ENCODE measurements at places on chromosomes 1 and 21.

DNA sequence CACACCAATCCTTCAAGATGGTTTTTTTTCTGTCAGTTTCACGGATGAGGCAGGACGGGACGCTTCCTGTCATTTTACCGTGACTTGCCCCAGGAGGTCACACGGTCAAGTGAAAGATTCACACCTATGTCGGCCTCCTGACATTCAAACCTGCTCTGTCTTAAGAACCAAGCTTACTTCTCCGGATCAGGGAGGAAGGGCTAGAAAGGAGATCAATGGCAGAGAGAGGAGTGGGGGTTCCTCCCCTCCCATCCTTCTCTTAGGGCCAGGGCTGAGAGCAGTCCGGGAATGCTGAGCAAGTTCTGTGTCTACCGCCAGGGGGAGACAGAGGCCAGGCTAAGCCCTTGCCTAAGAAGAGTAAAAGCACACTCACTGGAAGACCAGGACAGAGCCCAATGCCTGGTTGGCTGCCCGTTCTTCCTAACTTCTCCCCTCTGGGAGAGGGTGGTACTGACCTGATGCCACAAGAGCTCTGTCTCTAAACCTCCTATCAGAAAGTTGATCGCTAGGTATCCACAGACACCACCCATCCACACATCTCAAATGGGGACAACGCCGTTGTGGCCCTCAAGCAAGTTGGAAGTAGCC lies 1.1 kb upstream of the PPM1J start:
- DNase-seq = no peak

GRCh38 chr21:34536820-34537219 lies 24.8 kb upstream of the KCNE1 start:
- DNase-seq = no peak

- peak; percentile 77 for DNase-seq
Measured at GRCh38 chr1:203127666-203128430, at the start of gene ADORA1. TSS of gene ADORA1 (plus strand) at chr1:203127726. CDS start at chr1:203128842, 1,116 bp downstream.

GRCh38 chr1:163796394-163796821 lies 474.7 kb downstream of the NUF2 start:
- no peak for DNase-seq

DNA sequence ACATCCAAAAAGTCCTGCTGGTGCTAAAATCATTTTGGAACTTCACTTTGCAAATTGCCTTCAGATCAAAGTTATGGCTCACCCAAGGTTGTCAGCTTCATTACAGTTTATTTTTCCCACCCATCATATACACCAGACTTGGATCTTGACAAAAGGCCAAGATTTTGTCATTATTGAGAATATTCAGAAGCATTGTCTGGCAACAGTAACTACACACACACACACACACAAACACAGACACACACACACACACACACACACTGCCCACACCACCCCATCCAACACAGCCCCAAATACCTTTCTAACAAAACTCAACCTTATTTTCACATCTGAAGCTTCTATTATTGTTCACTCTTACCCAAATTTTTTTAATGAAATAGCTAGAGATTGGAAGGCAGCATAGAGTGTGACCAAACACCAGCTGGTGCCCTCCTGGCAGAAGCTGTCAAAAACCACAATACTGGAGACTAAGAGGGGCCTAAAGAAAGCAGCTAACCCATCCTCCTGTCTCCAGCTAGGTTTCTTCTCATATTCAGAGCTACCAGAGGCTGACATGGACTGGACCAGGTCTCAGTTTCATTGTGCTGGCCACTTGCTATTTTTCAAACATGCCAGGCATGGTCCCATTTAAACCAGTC lies 139.1 kb upstream of the ZC3H11B start:
- DNase-seq = no peak

- DNase-seq = no peak
Measured at GRCh38 chr1:226181996-226182714, 4.4 kb downstream of the ACBD3 start.

GRCh38 chr1:201496296-201496690 lies 10.6 kb downstream of the CSRP1 start:
- no peak for DNase-seq

- DNase-seq = no peak
Measured at GRCh38 chr1:203028067-203028783, 1.9 kb downstream of the PPFIA4 start.

- no peak for DNase-seq
Measured at GRCh38 chr1:69413129-69413528, 154.6 kb upstream of the LRRC7 start.

GRCh38 chr1:83694449-83694848 lies 304.5 kb downstream of the TTLL7 start:
- DNase-seq = no peak

DNA sequence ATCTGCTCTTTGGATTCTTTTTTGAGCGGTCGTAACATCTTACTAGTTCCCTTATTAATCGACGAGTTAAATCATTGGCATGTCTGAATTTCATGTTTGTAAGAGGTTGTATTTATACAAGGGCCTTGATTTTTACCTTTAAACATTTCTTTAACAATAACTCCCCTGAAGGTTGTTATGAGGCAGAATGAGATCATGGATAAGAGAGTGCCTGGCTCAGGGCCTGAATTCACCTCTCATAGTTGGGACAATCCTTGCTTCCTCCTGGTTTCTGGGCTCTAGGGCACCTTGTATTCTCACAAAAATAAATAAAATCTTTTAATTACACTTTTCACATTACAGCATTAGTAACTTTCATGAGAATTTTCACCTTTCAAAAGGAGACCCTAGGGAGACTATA lies 55.4 kb downstream of the MDM4 start:
- DNase-seq = no peak

DNA sequence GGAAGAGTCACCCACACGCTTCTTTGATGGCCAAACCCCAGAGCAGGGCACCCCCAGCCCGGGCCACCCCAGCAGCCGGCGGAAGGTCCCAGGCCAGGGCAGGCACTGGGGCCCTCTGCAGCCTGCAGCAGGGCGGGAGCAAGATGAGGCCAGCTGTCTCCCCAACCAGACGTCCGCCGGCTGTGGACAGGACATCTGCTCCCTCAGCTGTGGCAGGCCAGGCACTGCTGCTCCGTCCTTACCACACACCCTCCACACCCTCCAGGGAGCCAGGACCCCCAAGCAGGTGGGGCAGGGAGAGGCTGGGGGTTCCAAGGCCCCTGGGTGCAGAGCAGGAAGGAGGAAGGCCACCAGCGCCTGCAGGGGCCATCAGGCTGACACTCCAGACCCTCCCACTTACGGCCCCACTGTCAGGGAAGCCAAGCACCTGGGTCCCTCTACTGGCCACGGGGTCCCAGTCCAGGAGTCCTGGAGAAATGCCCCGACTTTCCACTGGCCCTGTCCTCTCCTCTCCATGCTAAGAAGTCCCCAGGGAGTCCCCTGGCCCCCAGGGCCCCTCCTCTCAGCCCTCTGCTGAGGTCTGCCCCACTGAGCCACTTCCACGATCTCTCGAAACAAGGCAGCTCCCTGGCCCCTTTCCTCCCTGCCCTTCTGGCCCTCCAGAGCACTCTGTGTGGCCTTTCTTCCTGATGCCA lies 5.6 kb downstream of the WNT9A start:
- peak; percentile 80 for DNase-seq

DNA sequence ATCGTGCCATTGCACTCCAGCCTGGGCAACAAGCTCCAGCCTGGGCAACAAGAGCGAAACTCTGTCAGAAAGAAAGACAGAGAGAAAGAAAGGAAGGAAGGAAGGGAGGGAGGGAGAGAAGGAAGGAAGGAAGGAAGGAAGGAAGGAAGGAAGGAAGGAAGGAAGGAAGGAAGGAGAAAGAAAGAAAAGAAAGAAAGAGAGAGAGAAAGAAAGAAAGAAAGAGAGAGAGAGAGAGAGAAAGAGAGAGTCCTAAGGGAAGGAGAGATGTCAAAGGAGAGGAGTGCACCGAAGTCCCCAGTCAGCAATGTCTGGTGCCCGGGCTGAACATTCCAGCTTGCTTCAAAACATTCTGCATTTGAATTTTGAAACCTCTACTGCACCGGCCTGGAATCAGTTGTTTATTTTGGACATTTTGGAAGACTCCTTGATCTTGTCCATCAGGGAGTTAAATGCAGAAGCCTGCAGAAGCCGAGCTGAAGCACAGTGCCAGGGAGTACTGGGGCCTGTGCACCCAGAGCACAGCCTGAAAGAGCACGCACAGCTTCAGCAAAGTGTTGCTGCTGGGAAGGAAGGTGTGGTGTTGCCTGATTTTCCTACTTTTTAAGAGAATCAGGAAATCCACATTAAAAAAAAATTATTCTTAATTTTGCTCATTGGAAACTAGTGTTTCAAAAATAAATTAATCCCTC lies 3.7 kb upstream of the IGSF3 start:
- no peak for DNase-seq

DNA sequence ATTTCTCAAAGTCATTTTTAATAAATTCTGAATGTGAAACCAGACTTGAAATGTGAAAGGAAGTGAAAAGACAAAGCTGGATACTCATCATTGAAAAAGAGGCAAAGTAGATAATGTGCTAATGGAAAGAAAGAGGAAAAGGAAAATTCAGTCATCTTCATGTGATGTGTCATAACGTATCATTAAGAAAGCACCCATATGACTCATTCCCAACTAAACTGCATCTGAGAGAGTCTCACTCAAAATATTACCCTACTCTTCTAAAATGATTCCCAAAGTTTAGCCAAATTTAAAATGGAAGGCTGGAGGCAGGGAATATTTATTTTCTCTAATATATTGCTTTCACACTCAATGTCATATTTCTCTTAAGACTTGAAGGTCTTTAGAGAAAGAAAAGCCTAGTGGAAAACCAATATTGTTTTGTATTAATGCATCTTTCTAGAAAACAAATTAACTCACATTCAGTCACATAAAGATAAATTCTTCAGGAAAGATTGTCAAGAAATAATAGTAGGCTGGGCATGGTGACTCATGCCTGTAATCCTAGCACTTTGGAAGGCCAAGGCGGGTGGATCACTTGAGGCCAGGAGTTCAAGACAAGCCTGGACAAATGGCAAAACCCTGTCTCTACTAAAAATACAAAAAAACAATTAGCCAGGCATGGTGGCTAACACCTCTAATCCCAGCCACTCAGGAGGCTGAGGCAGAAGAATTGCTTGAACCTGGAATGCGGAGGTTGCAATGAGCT lies 129.9 kb downstream of the SLC30A10 start:
- no peak for DNase-seq

GRCh38 chr1:166089804-166090203 lies 77.0 kb downstream of the FAM78B start:
- no peak for DNase-seq

DNA sequence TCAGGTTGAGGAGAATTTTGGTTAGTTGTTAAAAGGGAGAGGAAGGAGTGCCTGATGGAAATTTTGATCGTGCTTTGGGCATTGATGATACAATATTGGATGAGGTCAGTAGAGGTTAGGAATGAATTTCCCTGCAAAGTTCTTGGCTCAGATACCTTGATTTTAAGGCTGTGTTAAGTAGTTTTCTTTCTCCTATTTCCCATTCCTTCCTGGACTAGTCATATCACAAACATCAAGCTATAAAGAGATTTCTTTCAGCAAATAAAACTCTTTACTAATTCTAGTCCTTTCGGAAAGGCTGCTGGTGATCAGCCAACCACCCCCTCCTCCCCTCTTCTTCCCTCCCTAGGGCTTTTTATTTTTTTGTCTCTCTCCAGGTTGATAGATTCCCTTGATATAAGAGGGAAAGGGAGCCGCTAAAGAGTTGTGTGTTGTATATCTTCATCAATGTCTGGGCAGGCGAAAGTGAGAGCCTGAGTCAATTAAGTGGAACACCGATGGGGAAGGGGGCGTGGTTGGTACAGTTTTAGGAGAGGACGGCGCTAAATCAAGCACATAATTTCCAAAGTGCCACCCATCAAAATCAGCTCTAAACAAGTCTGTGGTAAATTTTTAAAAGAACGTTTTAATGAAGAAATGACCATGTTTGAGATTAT lies 100.1 kb upstream of the PLXNA2 start:
- no peak for DNase-seq

DNA sequence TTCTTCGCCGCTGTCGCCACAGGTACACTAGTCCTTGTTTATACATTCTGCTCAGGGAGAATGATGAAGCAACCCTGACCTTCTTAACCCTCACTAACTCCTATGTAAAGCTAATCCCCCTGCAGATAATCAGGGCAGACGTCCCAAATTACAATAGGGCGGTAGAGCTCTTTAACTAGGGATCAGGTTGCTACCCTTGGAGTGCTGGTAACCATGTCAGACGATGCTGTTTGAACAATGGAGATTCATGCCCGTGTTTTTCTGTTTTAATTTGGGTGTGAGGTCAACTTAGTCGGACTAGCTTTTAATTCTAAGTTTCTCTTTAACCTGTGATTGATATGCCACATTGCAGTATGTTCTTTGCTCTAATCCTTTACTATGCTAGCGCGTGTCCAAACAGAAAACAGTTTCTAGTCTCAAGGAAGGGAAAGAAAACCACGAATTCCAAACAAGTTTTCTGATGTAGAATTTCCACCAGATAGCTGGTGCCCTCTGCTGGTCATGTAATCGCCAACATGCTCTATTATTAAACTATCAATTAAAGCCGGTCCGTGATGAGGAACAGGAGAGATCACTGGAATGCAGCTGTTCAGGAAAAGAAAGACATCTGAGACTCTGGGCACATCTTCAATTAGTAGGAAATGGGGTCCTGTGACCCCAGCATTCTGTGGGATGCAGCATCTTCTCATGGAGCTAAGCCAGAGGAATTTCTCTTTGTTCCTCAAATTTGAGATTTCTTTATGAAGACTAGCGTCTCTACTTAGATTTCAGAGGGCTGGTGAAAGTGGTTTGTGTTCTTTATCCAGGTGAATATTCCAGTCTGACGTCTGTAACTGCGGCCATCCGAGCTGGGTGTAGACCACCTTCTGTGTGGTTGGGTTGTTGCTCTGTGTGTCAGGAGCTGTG lies 18.3 kb upstream of the VAMP3 start:
- no peak for DNase-seq

- no peak for DNase-seq
Measured at GRCh38 chr1:212401838-212402582, 12.7 kb downstream of the PACC1 start.

DNA sequence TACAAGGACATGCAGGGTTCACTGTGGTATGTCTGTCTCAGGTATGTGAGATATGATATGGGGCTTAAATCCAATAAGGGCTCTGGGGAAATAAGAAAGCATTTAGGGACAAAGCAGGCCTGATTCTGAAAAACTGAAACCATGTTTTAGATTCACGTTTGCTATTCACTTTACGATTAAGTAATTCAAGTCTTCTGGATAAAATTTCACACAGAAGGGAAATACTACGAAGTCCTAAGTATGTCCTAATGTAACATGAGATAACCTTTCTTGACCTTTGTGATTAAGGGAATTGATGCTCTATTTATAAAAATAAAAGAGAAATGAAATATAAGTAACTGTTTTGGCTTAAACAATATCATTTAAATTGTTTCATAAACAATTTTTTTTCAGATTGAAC lies 55.4 kb downstream of the HNRNPR start:
- DNase-seq = no peak

- peak; percentile 84 for DNase-seq
Measured at GRCh38 chr1:46549697-46550681, 1.5 kb downstream of the KNCN start.

DNA sequence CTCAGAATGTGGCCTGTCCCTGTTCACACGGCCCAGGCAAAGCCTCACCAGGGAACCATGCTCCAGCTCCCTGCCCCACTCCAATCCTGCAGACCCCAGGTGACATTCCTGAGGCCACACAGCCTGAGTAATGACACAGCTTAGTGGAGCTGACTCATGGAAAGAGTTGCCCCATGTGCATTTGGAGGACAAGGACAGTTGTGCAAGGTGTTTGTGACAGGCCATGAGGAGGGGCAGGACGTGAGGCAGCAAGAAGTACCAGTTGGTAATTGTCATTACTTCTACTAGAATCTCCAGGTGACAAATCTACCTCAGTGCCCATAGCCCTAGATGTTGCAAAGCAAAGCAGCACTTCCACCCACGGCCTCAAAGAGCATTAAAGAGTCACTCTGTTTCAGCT lies 15.2 kb downstream of the PRR9 start:
- no peak for DNase-seq

GRCh38 chr1:66112744-66113400 lies 320.2 kb downstream of the PDE4B start:
- no peak for DNase-seq

Measured in chondrocyte (in vitro differentiated cells).